ENCODE measurements at places on chromosomes 2 and 18.
A peak's percentile ranks its signal among the peaks of the same experiment; 100 is the strongest.

GRCh38 chr2:149747456-149747855 is 159.9 kb upstream of the MMADHC start:
- no peak for DNase-seq

- DNase-seq = no peak
Measured at GRCh38 chr2:225337183-225337582, 62.3 kb upstream of the NYAP2 start.

GRCh38 chr2:154240921-154241379 is 369.2 kb downstream of the GALNT13 start:
- no peak for DNase-seq

- DNase-seq = no peak
Measured at GRCh38 chr2:103367877-103368276, 606.0 kb downstream of the TMEM182 start.

GRCh38 chr2:233240897-233241296 is 10.6 kb upstream of the ATG16L1 start:
- no peak for DNase-seq

GRCh38 chr2:77713412-77713811 is 191.2 kb upstream of the LRRTM4 start:
- no peak for DNase-seq

DNA sequence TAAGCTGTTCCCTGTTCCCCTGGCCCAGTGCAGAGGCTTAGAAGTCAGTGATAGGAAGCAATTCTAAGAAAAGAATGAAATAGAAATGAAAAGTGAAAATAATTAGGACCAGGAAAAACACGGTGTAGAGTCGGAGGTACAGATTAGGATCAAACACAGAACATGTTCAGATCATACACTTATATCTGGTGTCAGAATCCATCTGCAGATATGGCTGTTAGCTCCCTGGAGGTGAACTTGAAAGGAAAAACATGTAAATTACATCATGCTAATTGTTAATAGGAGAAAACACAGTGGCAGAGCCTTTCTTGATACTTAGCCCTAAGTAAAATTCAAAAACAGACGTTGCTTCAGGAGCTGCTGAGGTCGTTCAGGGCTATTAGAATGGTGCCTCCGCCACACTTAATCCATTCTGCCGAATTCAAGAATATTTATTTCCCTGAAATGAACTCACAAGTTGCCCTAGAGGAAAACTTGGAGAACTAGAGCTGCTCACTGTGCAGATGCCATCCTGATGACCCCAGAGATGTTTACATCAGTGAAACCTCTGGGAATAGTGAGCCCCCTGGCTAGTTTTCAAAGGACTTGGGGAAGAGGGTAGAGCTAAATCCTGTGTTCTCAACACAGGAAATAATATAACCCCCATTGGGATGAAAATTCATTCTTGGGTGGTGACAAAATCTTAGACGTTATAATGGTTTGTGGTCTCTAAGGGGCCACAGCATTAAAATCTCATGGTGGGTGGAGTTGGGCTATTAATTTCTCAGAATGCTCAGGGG is 27.5 kb downstream of the LPIN1 start:
- no peak for DNase-seq

DNA sequence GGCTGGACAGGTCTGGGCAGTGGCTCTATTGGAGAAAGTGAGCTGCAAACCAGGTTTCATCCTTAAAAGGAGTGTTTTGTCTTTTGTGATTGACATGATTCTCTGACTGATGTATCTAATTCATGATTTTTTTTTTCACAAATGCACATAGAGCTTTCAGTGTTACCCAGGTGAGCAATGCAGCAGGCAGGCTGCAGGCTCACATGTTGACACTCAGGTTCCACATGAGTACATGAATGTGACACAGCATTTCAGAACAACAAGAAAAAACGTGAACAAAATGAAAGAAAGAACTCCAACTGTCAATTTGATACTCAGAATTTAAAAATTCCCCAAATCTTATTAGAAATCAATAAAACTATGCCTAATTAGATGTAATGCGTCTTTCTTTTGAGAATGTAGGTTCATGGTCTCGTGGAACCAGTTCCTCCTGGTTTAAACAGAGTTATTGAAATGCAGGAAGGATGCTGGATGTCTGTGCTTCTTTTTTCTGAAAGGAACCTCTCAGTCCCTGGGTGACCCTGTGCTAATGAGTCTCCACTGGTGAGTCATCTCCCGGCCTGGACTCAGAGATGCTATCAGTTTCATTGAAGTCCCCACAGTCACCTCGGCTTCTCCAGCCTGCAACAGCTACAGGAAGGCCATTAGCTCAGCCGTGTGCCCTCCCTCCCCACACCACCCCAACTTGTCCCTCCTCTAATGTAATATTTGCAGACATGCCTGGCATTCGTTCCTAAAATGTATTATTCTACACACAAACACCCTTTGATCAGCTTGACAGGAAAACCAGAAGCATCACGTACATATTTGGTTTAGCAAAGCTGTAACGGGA is 430.4 kb downstream of the LPIN1 start:
- no peak for DNase-seq

- DNase-seq = no peak
Measured at GRCh38 chr18:26710470-26711096, 154.9 kb downstream of the AQP4 start.

DNA sequence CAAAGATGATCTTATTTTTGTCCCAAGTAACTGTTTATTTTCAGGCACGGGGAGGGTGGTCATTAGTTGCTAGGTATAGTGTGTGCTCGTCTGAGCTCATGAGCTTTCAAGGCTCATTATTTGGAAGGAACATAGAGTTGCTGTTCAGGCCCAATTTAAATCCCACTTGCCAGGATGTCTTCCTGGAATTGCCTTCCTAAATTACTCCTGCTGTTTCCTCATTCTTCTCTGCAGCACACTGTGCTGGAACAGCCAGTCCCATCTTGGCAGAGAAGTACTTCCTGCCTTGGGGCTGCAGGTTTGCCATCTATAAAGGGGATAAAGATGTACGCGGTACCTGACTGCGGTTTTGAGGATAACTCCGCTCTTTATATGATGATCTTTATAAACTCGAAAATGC is 37.3 kb downstream of the GREB1 start:
- no peak for DNase-seq

DNA sequence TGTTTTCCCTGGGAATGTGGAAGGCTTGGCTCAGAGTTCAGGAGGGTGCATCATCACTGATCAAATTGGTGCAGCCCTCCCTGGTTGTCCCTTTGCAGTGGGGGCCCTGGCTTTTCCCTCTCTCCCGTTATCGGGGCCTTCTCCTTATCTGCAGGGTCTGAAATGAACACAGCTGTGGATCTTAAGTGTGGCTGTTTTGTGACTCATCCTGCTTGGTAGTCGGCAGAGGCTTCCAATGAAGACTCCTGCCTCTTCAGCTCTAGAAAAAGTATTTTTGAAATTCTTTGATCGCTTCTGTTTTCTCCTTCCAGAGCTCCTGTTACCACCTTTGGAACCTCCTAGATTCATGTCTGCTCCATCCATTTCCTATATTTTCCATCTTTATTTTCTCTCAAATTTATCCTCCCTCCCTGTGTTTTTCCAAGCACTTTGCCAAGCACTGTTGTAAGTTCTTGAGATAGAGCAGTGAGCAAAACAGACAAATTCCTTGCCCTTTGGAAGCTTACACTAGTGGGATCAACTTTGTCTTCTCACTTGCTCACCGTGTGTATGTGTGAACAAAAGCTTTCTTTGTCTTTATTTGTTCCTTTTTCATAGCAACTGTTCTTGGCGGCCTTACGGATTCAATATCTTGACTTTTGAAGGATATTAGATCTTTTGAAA is 45.7 kb downstream of the RALB start:
- no peak for DNase-seq

DNA sequence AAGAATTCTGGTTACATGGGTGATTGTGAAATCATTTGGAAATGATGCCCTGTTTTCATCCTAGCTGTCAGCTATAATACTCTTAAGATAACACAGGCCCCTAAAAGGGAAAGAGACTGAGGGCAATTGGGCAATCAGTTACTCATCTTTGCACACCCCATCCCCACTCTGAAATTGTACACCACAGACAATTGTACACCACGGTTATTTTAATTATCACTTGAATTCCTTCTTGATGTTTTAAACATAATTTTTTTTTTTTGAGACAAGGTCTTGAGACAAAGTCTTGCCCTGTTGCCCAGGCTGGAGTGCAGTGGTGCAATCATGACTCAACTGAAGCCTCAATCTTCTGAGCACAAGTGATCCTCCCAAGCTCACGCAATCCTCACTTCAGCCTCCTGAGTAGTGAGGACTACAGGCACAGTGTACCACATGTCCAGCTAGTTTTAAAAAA is 862.4 kb upstream of the ACVR2A start:
- DNase-seq = no peak

DNA sequence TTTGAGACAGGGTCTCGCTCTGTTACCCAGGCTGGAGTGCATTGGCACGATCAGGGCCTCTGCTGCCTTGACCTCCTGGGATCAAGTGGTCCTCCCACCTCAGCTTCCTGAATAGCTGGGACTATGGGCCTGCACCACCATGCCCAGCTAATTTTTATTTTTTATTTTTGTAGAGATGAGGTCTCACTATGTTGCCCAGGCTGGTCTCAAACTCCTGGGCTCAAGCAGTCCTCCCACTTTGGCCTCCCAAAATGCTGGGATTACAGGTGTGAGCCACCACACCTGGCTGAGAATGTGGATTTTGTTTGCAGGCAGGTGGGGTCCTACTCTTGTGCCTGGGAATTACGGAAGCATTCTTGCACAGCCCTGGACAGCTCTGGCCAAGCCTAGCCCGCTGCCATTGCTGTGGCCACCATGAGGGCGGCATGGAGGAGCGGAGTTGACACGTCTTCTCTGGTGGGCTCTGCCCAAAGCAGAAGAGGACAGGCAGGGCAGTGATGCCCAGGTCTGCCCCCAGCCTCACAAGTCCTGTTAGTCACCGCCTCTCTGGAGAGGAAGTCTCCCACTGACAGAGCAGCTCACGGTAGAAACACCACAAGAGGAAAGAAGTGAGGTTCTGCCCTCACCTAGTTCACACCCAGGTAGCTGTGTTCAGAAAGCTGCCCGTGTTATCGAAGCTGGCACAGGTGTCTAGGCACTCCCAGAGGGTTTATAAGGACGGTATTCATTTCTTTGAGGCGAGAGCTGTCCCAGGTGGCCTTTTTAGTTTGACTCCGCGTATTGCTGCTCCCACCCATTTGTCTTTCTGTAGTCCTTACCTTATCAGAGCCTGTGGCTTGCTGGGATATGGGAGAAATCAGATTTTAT is 46.2 kb downstream of the ARMC9 start:
- DNase-seq = no peak

- no peak for DNase-seq
Measured at GRCh38 chr18:64713284-64713683, 564.4 kb upstream of the LINC00305 start.

DNA sequence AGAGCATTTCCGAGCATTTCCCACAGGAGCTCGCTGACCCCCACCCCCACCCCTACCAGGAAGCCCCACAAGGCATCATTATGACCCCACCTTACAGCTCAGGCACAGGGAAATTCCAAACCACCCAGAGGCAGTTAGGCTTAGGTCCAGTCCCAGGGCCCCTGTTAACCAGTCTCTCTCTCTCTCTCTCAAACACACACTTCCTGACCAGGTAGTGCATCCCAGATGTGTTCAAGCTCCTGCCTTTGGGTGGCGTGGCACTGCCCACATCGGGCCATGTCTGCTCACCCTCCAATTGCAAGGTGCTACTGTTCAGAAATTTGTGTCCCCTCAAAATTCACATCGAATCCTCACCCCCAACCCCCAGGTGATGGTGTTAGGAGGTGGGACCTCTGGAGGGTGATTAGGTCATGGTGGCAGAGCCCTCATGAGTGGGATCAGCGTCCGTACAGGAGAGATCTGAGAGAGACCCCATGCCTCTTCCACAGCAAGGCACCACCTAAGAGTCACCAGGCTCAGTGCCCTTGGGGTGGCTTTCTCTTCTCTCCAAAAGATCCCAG is 8.8 kb downstream of the COPS9 start:
- no peak for DNase-seq

DNA sequence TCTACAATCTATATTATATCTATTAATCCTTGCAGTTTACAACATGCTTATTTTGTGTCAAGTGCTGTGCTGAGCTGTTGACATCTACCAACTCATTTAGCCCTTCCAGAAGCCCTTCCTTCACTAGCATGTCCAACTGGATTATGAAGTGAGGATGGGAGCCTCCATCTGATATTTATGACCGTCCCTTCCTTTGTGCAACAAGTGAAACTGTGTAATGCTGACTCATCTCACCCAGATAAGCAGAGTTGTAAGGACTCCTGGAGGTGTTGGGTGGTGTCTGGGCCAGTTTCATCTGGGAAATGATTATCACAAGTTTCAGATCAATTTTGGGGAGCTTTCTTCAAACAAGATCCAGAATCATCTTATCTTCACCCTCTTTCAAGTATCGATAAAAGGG is 156.6 kb upstream of the ETAA1 start:
- DNase-seq = no peak

DNA sequence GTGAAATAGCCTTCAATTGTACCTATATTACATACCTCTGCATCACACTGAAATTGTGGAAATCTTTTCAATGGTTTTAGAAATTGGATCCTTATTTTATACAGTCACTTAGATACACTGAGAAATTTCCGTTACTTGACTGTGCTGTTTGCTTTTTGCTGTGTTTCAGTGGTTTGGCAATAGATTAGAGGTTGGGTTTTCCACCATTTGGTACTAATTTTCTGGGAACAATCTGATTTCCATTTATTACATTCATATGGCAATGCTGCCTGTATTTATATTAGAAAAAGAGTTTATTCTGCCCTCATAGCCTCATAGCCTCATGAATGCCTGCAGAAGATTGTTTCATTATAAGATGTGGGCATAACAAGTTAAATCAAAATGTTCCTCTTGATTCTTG is 285.0 kb downstream of the GULP1 start:
- DNase-seq = no peak

GRCh38 chr2:69762025-69762424 is 20.1 kb downstream of the ANXA4 start:
- no peak for DNase-seq

DNA sequence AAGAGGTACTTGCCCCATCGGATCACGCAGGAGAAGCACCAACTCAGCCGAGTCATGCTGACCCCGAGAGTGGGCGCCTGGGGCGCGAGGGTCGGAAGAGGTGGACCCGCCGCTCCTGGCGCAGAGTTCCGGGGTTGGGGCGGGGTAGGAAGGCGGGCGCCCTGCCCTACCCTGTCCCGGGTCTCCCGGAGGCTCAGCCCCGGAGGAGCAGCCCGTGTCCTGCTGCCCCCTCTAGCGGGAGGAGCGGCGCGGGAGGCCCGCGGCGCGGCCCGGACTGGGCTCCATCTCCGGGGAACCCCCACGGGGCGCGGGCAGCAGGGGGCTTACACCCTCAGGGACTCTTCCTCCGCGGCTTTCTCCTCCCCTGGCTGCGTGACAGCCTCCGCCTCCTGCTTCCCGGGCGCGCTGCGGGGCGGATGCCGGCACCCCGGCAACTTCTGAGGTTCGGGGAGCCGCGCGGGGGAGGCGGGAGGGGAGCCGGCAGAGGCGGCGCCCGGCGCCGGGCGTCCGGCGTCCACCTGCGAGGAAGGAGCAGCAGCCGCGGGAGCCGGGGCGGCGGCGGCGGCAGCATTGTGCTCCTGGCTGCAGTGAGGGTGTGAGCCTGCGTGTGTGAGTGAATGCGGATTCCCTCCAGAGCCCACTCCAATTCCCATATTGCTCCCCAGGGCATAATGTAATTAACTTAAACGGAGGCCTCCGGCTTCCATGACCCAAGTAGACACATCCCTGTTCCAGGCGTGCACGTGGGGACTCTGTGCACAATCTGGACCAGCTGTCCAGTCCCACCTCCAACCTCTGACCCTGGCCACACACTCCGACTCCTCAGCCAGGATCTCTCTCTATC is 7.6 kb upstream of the TNS1 start:
- DNase-seq = peak; percentile 4
